ENCODE measurements at places on chromosomes 13 and 19. TPM values are rescaled to one million over a fixed set of nuclear protein-coding genes. Genes with fewer than 3 reads are reported as not detected.

Gene CEACAM7
- total RNA-seq, result not detected

Gene ZNF44
- total RNA-seq, result 11.2 TPM

Gene PDX1
- total RNA-seq, result not detected

Gene ADGRL1
- total RNA-seq, result 2.9 TPM

Gene RYR1
- under 0.01 TPM for total RNA-seq

Gene PTH2
- not detected for total RNA-seq

Gene ADAT3
- total RNA-seq, result 3.3 TPM

Gene ZNF607
- 4.7 TPM for total RNA-seq

Gene CYP4F12
- total RNA-seq, result not detected

Gene NAPSA
- total RNA-seq, result 0.29 TPM

Gene SIGLEC6
- not detected for total RNA-seq

Gene ZNF543
- 11.9 TPM for total RNA-seq

Gene CRX
- not detected for total RNA-seq

Gene ICAM4
- 0.29 TPM for total RNA-seq

Gene CYP2A7
- total RNA-seq, result not detected

Gene SLC6A16
- total RNA-seq, result 1.2 TPM

Gene PRODH2
- not detected for total RNA-seq

Gene CRB3
- not detected for total RNA-seq

Gene KCNN4
- total RNA-seq, result 6.5 TPM

Gene GPR12
- total RNA-seq, result not detected

Gene GAS6
- 417 TPM for total RNA-seq

Gene CTXN1
- total RNA-seq, result 1.5 TPM

All from osteoblast (primary cell).